ENCODE measurements at places on chromosomes 16 and 17.

DNA sequence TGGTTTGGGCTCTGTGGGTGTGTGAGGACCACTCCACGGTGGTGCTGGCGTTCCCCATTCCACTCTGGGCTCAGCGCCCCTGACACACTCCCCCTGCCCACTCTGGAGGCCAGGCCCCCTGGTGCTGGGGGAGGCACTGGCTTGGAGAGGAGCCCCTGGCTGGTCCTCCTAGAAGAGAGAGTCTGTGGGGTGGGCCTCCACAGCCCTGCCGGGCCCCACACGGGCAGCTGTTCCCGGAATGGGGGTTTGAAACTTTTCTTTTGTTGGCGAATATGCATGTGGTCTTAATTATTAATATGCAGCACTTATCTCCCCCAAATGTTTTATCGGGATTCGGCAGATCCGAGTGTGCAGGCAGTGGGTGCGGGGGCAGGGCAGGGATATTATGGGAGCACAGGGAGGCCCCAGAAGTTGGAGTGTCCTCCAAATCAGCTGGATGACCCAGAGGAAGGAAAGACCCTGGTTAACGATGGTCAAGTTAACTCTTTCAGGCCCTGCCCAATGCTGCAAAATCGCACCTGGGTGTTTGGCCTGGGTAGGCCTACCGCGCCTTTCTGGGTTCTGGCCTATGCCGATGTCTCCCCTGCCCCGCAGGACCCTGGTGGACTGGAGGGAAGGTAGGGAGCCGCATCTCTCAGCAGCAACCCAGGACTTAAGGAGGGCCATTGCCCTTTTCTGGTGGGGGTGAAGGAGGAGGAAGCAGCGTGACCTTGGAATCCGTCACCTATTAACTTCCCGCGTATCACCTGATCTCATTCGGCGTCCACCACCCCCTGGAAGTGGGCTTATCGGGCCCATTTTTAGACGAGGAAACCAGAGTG is 36.0 kb downstream of the TMEM235 start:
- no peak for DNase-seq

- DNase-seq = no peak
Observed at GRCh38 chr16:80041410-80041809, 440.9 kb upstream of the MAF start.

DNA sequence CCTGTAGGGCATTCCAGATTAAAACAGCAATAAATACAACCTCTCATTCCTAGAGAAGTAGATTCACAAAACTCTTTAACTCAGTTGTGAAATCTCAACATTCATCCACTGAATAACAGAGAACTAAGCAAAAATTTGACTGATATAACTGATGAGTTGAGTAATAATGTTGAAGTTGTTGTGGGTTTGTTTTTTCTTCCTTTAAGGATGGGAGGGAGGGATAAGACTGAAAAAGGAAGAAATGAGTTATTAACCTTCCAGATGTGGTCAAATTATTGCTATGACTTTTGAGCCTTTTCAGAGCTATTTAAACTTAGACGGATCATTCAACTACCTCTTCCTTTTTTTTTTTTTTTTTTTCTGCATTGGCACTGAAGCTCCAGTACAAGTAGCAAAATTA is 38.6 kb downstream of the SKAP1 start:
- no peak for DNase-seq

GRCh38 chr17:46179375-46179999 is 13.7 kb downstream of the KANSL1 start:
- no peak for DNase-seq

- DNase-seq = no peak
Observed at GRCh38 chr17:708132-708531, 6.5 kb downstream of the VPS53 start.

DNA sequence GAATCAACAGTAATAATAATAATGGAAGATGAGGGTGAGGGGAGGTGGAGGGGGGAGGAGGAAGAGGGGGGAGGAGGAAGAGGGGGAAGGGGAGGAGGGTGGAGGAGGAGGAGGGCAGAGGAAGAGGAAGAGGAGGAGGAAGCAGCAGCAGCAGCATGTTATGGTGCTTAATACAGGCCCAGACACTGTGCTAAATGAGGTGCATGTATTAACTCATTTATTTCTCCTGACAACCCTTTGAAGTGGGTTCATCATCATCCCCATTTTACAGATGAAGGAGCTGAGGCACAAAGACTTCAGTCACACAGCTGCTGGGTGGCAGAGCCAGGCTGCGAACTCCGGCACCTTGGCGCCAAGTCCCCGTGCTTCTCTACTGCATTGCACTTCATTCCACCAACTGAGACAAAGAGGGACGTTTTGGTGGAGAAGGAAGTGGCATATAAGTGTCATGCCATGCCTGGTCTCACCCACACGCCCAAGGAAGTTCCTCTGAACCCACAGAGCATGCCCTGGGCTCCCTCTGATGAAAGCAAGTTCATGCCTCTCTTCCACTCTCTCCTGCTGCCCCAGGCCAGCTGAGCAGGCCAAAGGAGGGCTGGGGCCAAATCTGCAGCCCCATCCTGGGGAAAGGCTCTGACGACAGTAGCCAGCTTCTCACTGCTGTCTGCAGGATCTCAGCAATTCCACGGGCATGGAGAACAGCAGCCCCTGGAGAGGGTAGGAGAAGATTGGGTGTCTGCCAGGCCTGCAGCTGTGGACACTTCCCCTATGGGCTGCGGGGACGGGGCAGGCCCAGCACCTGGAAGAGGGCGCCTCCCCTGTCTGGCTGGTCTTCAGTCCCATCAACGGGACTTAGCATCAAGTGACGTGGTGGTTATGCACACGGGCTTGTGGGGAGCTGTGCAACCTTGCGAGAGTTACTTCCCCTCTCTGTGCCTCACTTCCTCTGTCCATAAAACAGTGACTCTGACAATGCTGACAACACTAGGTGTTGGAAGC is 21.8 kb downstream of the XYLT1 start:
- no peak for DNase-seq

GRCh38 chr17:62627219-62627903 is at the start of gene MRC2:
Gene MRC2 (plus strand): TSS chr17:62627670. CDS start chr17:62627803, 133 bp downstream.
- no peak for DNase-seq

GRCh38 chr17:38926293-38927070 is 1.1 kb downstream of the LASP1NB start:
- no peak for DNase-seq

DNA sequence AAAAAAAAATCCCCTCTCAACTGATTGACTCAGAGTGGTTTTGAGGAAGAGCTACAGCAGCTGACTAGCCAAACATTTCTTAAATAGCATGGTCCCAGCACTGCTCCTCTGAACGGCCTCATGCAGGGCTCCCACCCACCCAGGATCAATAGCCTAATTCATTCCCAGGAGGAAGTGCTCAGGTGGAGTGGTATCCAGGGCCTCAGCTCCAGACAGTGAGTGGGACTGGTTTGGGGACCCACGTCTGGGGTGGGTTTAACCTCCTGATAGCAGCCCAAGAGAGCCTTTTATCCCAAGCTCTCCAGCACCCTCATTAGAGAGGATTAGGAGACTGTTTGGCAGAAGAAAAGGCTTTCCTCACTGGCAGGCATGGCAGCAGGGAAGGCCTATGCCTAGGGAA is 68.5 kb upstream of the CDH5 start:
- DNase-seq = no peak

- peak; percentile 70 for DNase-seq
Observed at GRCh38 chr16:85750827-85751697, at the start of gene C16orf74. Gene C16orf74 (minus strand): TSS chr16:85751096. CDS start chr16:85735217, 15,879 bp downstream.

- no peak for DNase-seq
Observed at GRCh38 chr17:7916385-7916682, 245 bp upstream of the RNF227 start.

- no peak for DNase-seq
Observed at GRCh38 chr17:15346066-15346595, 4.7 kb upstream of the TEKT3 start.

GRCh38 chr16:23679986-23680336 is 1.3 kb downstream of the PLK1 start:
- no peak for DNase-seq

- no peak for DNase-seq
Observed at GRCh38 chr17:16989230-16989952, 17.5 kb upstream of the TNFRSF13B start.
